ENCODE measurements at places on chromosomes 12 and 14.

- peak; percentile 72 for DNase-seq
Observed at GRCh38 chr12:116677202-116677661, 60.6 kb downstream of the SPRING1 start.

DNA sequence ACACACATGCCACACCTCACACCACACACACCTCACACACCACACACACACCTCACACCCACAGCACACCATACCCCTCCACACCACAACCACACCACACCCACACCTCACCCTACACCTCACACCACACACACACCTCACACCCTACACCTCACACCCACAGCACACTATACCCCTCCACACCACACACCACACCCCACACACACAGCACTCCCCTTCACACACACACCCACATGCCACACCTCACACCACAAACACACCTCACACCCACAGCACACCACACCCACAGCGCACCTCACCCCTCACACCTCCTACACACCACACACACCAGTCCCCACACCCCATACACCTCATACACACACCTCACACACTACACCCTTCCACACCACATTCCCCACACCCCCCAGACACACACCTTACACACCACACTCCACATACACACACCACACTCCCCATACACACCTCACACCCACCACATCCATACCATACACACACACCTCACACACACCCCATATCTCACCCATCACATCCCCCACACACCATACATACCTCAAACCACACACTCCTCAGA, 80.0 kb downstream of the ACTN1 start:
- DNase-seq: no peak

DNA sequence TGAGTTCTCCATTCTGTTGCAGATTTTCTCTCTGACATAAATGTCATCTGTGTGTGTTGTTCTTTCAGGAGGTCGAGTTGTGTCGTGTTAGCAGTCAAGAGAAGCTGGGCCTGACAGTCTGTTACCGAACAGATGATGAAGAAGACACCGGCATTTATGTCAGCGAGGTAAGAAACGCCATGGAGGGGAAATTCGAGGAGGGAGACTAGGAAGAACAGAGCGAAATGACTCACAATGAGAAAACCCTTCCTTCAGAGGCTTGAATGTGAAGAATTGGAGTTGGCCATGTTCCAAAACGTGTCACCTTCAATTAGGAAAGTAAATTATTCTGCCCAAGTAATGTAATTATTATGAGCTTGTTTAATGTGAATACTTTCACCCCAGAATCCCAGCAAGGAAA, 364.5 kb downstream of the PDZRN4 start:
- DNase-seq: no peak

DNA sequence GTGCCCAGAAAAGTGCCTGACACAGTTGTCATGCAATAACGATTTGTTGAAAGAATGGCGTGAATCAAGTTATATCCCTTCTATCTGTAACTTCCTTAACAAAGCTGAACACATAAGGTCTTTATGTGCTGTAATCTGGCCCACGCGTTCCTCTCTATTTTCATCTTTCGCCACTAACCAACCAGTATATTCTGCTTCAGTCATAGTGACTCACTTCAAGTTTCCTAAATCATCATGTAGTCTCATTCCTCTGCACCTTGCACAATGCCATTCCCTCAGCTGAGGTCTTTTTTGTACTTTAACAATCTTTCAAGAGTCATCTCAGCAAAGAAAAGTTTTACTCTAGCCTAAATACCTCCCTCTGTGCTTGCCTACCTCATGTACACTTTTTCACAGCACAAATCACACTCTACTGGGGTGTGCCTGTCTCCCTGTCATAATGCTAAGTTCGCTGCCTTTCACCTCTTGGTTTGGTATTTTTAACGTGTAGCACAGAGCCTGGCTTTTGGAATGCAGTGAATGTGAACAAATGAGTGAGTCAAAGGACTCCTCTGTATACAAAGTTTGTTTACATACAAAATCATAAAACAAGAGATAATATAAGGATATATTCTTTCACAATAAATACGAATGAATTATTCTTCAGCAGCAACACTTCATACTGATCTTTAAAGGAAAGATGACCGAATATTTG, 2.9 kb upstream of the CMAS start:
- no peak for DNase-seq

GRCh38 chr12:109631302-109631701, 57.7 kb downstream of the MVK start:
- DNase-seq: no peak

- no peak for DNase-seq
Observed at GRCh38 chr12:90456248-90456647, 498.7 kb downstream of the CCER1 start.

GRCh38 chr12:25241167-25242020, 9.3 kb downstream of the KRAS start:
- peak; percentile 81 for DNase-seq

- no peak for DNase-seq
Observed at GRCh38 chr14:30177781-30178180, 250.1 kb upstream of the PRKD1 start.

- DNase-seq: no peak
Observed at GRCh38 chr12:80553316-80553715, 109.3 kb downstream of the PTPRQ start.

DNA sequence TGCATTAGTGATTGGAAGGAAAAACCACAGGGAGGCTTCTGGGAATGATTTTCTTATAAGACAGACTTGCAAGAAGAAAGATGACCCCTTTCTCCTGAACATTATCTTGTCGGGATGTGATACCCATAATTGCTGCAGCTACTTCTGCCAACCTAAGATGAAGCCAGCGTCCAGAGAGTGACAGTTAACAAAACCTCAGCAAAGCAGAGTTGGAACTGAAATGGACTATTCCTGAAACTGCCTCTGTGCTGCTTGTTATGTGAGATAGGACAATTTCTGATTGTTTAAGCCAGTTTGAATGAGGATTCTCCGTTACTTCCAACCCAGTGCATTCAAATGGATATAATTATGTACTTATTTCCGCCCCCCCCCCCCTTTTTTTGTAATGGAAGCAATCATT, 204.5 kb downstream of the ERC1 start:
- DNase-seq: no peak

- DNase-seq: no peak
Observed at GRCh38 chr14:93994919-93995682, 2.0 kb upstream of the CCDC197 start.

DNA sequence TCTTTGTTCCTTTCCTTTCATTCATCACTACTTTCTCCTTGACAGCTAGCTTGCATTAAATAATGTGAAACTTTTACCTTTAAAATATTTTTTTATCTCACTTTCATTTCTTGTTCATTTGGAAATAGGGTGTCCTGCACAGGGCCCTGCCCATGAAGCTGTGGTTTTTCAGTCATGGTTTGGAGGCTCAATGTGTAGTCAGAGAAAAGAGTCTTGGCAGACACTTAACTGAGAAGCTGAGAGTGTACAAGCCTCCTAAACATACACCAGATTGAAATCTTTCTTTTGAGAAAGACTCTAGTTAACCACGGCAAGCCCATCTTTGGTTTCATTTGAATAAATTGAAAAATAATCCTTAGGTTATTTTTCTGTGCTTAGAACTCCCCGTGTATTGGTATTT, 74.2 kb downstream of the KICS2 start:
- DNase-seq: no peak

DNA sequence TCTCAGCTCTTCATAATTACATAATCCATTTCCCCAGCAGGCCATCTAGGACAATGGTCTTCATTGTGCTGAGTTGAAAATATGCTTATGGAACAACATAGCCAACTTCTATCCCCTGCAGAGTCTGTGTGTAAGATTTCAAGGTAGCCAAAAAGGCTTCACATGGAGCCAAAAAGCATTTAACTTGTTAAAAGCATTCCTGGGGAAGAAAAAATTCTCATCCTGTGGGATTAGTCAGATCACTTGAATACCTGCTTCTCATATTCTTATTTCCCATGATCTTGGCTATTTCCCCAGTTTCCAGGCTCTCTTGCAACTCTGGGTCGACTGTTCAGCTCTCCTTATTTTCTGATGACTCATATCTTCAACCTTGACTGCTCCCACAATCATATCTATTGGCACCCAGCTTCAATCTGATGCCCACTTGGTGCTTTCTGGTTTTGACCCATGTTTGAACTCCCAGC, 178.9 kb downstream of the KLHL28 start:
- peak; percentile 31 for DNase-seq

DNA sequence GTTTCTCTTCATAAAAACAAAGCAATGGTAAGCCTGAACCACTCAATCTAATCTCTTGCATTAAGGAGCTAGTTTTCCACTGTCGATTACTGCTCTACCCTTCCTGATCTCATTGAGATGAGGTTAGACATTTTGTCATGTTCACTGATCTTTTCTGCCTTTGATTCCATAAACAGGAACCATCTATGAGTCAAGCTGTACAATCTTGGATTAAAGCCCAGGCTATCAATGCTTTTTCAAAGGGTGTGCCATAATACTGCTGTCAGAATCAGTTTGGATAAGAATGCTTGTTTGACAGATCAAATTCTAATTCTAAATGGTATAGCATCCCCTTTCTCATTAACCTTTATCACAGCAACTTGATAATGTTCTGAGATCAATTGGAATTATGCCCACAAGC, 16.1 kb downstream of the GRIP1 start:
- peak; percentile 2 for DNase-seq

DNA sequence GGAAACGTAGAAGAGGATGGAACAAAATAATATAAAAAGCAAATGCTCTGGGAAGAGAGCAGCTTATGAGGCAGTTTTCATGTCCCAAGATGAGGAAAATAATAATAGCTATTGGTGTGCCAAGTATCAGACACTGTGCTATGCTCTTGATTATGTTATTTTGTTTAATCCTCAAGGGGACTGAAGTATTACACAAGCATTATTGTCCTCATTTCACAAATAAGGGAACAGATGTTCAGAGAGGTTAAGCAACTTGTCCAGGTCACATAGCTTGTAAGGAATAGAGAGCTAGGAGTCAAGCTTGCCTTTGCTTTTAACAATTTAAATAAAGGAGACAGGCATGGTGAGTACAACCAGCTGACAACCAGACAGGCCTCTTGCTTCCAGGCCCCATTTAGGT, 26.9 kb upstream of the LTBP2 start:
- DNase-seq: no peak

DNA sequence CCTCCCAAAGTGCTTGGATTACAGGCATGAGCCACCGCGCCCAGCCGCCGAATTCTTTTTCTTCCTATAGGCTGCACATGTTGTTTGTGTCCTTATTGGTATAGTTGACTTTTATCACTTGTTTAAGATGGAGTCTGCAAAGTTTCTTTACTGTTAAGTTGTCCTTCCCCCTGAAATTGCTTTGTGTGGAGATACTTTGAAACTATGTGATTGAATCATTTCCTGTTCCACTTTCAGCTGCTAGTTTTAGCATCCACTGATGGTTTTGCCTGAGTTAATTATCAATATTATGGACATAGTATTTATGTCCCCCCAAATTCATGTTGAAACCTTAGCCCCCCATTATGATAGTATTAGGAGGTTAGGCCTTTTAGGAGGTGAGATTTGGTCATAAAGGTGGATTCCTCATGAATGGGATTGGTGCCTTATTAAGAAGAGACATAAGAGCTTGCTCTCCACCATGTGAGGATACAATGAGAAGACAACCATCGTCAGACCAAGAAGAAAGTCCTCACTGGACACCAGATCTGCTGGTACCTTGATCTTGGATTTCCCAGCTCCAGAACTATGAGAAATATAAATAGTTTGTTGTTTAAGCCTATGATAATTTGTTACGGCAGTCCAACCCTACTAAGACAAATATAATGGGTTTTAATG, 34.9 kb downstream of the PPHLN1 start:
- no peak for DNase-seq

GRCh38 chr12:25186038-25186787, 8.7 kb downstream of the DNAI7 start:
- DNase-seq: no peak

GRCh38 chr12:15728118-15728598, 61.0 kb downstream of the EPS8 start:
- DNase-seq: no peak

DNA sequence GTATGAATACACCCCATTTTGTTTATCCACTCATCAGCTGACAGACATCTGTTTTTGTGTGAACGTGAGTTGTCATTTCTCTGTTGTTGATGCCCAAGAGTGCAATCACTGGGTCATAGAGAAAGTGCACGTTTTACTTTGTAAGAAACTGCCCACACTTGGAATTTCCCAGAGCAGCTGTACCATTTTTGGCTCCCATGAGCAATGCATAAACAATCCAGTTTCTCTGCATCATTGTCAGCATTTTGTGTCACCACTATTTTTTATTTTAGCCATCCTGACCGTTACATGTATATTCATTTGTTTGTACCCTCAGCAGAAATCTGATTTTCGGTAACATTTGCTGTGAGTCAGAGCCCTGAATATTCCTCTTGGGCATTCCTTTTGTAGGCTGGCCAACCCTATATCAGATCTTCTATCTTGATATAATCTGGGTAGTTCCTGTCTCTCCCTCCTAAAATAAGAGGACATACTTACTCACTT, 62.7 kb downstream of the RBM19 start:
- DNase-seq: no peak

DNA sequence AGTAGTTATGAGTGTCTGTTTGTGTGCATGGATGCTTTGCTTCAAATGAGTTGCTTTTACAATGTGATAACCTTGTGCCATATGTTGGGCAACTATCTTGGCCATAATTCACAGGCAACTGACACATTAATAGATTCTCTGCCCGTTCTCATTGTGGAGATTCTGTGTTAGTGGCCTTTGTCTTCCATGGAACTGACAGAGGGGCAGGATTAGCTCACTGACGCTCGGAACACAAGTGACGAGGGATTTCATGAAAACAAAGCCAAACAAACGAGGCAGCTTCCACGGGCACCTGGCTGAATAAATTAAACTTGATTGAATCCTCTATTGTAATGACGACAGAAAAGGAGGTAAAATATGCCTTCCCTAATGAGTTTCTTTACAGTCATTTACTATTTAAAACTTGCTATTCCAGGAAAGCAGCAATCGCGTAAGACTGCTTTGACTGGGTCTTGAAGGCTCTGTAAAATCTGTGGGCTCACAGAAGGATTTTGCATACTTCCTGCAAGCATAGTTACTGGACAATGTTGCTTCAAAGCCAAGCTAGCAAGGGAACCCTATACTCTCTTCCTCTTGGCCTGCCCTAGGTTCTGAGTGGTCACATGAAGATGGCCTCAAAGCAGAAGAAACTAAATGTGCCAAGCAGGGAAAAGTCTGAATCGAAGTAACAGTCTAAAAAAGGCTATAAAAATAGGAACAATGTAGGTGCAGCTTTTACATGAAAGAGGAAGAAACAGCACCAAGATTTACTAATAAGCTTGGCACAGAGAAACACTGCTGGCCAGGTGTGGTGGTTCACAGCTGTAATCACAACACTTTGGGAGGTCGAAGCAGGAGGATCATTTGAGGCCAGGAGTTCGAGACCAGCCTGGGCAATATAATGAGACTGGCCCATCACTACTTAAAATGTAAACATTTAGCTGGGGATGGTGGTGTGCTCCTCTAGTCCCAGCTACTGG, 28.1 kb upstream of the SINHCAF start:
- DNase-seq: no peak
